Activated naive CD4-positive, alpha-beta T cell treated with anti-CD3 and anti-CD28 coated beads, Interleukin-2, amount 50 U/mL, for 72 hours (primary cell): ENCODE measurements at places on chromosomes 4 and X. TPM values are rescaled to one million over a fixed set of nuclear protein-coding genes. Genes with fewer than 3 reads are reported as not detected.

PNCK gene
- 2.9 TPM for total RNA-seq

SRPK3 gene
- not detected for total RNA-seq

GAGE12D gene
- total RNA-seq: not detected

GRCh38 chr4:76087007-76087769, 12.7 kb downstream of the ART3 start:
- peak; percentile 11 for DNase-seq

GRCh38 chr4:57113870-57114269, 3.7 kb upstream of the IGFBP7 start:
- DNase-seq: no peak

GRCh38 chr4:95198961-95199360, 349.8 kb downstream of the UNC5C start:
- no peak for DNase-seq

GRCh38 chr4:124694946-124695598, 17.5 kb downstream of the ANKRD50 start:
- DNase-seq: no peak

DNA sequence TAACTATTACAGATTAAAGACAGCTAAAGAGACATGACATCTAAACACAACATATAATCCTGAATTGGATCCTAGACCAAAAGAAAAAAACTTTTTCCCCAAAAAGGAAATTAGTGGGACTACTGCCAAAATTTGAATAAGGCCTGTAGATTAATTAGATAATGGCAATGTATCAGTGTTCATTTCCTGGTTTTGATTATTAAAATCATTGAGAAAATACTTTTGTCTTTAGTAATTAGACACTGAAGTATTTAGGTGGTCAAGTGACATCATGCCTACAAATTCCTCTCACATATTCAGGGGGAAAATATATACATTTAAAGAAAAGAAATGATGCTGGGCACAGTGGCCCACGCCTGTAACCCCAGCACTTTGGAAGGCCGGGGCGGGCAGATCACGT, 10.4 kb upstream of the USO1 start:
- DNase-seq: no peak

- no peak for DNase-seq
Observed at GRCh38 chrX:69229436-69229835, 64.2 kb upstream of the PJA1 start.

- no peak for DNase-seq
Observed at GRCh38 chrX:45300638-45301037, 100.0 kb upstream of the DIPK2B start.

DNA sequence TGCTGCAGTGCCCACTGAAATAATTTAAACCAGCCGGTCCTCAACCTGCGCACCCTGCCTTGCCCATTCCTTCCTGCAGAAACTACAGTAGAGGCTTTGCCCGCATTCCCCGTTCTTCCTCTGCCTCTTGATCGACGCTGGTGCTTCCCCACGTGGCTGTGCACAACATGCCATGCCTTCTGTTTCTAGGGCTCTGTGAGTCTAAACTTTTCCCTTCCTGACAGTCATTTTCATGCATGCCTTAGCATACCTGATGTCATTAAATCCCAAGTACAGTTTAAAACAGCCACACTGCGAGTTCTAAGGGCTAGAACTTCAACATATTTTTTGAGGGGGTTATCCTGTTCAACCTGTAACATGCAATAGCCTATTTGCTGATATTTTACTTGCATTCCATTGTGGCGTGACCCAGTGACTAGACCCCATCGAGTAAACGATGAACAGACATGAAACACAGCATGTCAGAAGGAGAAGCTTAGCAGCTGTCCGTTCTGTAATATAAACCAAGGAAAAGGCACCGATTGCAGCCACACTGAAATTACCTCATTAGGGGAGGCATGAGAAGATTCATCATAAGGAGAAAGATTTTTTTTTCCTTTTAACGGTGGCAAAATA, 232.5 kb downstream of the ARHGAP10 start:
- DNase-seq: no peak

DNA sequence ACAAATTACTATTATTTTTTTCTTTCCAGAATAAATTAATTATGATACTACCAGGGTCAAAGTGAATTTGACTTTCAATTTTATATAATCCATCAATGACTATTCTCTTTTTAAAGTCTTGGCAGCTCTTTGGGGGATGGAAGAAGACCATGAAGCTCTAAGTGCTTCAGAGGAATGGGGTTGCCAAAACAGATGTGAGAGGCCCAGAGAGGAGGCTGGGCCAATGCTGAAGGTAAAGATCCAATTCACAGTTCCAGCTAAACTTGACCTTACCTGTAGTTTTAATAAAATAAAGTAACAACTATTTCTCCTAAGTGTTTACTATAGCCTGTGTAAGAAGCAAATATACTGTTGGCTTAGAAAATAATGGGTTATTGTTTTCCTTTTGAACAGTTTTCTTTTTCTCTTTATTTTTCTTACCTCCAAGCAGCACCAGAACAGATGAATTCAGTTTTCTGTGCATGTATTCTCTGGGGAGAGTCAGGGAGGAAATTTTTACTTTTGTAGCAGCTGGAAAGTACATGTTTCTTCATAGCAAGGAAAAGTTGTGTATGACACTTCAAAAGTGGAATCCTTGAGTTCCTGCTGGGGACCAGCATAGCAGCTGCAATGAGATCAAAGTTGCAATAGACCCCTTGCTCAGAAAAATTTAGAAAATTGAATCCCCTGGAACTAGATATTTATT, 104.9 kb downstream of the CEP44 start:
- DNase-seq: no peak

DNA sequence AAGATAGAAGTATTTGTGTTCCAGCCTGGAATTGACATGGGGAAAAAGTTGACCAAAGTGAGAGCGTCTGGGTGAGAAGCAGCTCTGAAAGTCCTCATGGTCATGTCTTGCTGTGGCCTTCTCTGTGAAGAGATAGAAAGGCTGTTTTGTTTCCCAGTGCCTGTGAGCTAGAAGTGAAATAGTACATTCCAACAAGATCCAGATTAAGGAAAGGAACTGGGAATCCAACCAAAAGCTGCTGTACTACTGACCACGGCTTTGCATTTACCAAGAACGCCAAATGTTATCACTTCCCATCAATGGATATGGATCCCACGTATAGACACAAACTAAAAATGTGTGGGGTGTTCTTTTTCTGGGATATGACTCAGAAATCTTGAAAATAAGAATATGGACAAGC, 51.2 kb downstream of the TENM3 start:
- no peak for DNase-seq

DNA sequence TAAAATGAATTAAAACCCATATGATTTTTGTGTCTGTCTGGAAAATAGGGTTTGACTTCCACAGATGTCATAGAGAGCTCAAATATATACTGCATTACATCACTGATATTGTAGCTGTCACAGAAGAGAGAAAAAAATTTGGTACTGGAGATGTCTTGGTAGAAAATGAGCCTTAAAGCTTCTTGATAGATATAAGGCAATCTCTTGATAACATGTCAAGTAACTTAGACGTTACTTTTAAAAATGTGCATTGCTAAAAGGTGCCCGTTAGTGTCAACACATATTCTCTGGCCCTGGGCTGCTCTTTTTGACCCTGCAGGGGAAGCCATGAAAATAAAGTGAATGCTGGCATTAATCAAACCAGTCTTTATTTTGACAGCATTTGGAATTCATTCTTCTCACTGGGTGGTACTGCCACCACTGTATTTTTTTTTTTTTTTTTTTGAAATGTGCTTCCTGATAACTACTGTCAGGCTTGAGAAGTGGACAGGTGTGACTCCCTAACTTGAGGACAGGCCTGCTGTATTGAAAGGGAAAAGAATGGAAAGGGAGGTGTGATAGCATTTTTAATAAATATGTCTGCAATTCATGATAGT, 53.0 kb upstream of the RAPGEF2 start:
- no peak for DNase-seq
